ENCODE measurements at places on chromosomes 13 and 19. TPM values are rescaled to one million over a fixed set of nuclear protein-coding genes. Genes with fewer than 3 reads are reported as not detected.

DNA sequence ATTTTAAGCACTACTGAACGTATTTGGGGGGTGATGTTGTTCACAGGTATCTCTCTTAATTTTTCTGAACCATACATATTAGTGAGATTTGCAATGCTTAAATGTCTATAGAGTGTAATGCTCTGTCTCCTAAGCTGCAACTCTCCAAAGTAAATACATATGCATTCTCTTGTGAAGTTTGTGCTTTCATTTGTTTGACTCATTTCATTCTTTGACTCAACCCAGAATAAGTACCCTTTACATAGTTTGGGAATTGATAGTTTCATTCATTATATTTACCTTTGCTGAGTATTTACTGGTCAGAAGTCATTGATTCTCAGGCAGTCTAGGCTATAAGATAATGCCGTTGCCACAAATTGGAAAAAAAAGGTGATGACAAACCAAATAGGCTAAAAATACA, 406.9 kb downstream of the FGF9 start:
- DNase-seq = no peak

- no peak for DNase-seq
Measured at GRCh38 chr13:59099182-59099974, 1064.3 kb downstream of the DIAPH3 start.

TNFSF9 gene
- total RNA-seq = not detected

DDX49 gene
- total RNA-seq = 73.6 TPM

DNA sequence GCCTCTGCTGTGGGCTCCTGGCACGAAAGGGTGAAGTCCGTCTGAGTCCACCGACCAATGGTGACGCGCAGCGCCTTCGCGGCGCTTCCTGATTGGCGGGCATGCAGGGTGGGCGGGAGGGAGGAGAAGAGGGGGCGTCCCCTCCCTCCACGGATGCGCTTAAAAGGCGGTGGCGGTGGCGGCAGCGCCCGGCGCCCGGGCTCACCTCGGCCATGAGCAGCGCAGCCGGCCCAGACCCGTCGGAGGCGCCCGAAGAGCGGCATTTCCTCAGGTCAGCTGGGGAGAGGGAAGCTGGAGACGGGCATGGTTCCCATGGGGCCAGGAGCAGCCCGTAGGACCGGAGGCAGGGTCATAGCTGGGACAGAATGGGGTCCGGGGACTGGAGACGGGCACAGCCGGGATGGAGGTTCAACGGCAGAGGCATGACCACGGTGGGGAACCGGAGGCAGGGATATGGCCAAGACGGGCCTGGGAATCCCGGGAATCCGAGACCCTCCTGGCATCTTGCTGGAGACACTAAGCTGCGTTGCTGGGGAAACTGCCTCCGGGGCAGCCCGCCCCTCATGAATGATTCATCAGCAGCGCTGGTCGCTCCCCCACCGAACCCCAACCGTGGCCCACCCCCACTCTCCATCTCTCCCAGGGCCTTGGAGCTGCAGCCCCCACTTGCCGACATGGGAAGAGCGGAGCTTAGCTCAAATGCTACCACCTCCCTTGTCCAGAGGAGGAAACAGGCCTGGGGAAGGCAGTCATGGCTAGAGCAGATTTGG, at the start of gene YJEFN3:
TSS of gene YJEFN3 (plus strand) at position 191 of the 770 bp plus-strand sequence. CDS start at position 213, 22 bp downstream.
- DNase-seq = no peak

DNA sequence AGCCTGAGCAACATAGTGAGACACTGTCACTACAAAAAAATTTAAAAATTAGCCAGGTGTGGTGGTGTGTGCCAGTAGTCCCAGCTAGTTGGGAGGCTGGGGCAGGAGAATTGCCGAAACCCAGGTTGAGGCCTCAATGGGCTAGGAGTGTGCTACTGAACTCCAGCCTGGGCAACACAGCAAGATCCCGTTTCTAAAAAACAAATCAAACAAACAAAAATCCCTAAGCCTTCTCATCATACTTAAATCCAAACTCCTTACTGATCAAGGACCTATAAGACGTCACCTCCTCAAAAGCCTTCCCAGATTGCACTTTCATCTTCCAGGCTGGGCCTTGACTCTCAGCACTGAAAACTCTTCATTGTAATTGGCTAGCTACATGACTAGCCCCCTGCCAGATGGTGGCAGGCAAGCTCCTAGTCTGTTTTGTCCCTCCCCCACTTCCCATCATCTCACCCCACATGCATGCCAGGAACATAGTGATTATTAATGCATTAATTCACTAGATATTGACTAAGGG, 17.5 kb upstream of the NANOS3 start:
- no peak for DNase-seq

Measured in A172 (cell line).